SJCRH30 (cell line): ENCODE measurements at places on chromosomes 5 and 9.

- DNase-seq = no peak
These were observed 8.0 kb upstream of the GFI1B start for GRCh38 chr9:132970324-132971062.

GRCh38 chr9:34628656-34629490 is at the start of gene ARID3C:
ARID3C (minus strand) TSS chr9:34629066; CDS start chr9:34628014, 1,052 bp downstream.
- no peak for DNase-seq

- DNase-seq = no peak
These were observed 79.0 kb upstream of the IFNK start for GRCh38 chr9:27445057-27445595.

DNA sequence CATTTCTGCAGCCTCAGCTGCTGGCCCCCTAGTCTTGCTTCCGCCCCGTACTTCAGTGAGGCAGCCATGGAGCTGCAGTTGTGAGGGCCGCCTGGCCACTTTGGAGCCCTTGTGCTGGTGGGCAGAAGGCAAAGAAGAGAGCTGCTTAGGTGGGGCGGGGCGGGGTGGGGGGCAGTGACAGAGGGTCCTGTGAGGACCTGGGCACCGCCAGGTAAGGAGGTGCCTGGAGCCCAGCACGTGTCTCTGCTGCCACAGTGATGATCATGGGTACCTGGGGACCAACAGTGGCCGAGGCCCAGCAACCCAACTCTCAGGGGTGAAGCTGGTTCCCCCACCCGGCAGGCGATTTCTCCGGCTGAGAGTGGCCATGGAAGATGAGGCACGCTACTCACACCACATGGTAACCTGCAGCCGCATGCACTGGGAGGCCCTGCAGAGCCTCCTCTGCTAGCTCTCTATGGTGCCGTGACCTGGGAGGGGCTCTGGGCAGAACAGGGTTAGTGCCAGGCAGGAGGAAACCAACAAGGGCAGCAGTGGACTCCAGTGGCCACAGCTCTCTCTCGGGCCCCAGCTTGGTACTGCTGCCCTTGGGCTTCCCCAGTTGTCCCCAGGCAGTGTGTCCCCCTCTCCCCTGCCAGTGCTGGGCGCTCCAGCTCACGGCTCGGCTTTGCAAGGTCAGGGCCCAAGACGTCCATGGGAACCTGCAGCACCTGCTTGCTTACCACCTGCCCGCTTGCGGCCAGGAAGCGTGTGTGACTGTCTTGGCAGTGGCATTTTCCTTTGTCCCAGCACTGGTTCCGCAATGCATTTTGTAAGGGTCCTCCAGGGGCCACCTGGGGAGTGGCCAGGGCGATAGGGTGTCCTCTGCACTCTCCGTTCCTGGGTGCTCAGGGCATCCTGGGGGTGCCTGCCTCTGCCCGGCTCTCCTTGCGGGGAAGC is 24.0 kb downstream of the NDUFS6 start:
- no peak for DNase-seq

- DNase-seq = no peak
These were observed 73.2 kb downstream of the WDR41 start for GRCh38 chr5:77418601-77419581.

GRCh38 chr9:117434566-117434965 is 19.7 kb upstream of the ASTN2 start:
- peak; percentile 40 for DNase-seq

DNA sequence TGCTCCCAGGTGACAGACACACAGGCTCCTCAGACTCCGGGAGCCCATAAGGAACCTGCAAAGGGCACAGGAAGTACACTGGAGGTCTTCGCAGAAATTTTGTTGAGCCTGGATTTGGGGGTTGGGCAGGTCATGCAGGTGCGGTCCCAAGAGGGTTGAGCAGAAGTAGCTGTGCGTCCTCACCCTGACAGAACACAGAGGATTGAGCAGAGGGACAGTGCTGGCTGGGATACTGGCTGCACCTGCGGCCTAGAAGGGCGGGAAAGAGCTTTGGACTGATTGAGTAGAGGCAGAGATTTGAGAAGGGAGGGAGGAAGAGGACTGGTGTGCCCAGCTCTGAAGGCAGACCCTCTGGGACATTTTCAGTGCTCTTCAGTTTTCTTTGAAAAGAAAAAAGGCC is 65.4 kb downstream of the PTPDC1 start:
- DNase-seq = no peak

DNA sequence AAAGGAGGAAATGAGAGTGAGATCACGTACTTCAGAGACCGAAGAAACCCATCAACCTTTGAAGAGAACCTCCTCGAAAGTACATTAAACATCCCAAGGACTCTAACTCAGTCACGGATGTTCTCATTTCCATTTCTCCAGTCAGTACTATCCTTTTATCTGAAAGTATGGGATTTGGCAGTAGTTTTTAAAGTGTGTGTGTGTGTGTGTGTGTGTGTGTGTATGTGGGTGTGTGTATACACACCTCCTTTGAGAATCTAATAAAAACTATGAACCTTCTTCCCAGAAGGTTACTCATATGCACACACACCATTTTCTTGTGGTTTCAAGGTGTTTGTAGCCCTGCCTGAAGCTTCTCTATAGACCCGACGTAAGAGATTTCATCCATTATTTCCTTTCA is 53.9 kb downstream of the PRDM6 start:
- no peak for DNase-seq

- DNase-seq = no peak
These were observed 26.3 kb downstream of the PCDHGC5 start for GRCh38 chr5:141515141-141515540.

GRCh38 chr9:134659688-134660131 is 18.1 kb downstream of the COL5A1 start:
- DNase-seq = no peak

DNA sequence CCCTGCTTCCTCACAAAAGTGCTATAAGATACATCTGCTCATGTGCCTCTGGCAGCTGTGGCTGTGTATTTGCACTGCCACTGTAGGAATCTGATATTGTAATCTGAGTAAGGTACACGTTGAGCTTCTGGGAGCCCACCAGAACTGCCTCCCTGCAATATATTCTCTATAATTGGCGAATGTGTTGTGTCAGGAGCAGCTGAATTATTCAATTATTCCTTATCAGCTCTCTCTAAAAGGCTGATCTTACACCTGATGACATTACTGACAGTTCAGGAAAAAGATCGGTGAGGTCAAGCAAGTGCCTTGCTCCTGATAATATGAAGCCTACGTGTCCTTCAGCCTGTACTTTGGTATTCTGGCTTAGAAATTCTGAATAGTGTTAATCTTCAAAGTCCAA is 1015.0 kb downstream of the CDH9 start:
- no peak for DNase-seq

DNA sequence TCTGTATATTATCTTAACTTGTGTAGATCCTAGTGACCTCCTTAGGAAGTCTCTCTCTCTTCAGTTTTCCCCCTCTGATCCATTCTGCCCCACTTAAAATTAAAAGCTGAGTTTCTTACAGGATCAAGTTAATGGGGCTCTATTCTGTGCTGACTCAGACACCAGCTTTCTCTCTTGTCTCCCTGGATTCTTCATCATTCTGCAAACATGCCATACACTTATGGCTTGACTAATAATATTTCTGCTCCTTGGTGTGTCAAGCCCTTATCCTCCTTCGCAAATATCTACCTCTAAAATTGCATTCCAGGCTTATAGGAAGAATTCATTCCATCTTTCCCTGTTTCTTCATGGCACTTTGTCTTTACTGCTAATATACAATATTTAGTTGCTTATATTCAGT is 18.1 kb downstream of the LRRC70 start:
- DNase-seq = no peak

DNA sequence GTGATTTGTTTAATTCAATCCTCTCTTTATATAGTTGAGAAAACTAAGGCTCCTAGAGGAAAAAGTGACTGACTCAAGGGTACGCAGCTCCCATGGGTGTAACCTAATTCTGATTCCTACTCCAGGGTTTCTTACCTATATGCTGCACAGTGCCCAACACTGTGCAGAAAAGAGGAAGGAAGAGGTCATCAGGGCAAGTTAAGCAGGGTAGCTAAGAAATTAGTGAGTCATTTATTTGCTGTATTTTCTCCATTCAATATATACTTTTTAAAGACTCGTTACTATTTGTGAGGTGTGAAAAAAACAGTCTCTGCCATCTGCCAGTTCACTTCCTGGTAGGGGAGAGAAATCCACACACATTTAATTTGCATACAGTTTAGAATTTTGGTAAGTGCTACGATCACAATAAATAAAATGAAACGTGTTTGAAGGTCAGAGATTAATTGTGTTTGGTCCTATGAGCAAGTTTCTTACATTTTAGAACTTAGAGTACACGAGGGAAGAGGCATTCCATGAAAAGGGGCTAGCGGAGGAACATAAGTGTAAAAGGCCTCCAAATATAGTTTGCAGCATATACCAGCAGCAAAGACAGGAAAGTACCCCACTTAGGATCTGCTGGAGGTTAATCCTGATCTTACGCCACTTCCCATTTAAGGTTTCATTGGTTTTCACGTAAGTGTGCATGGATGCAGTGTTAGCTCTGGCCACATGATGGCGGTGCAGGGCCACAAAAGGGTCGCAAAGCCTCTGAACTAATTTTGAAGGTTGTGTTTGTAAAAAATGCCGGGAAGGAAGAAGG is 59.9 kb upstream of the TLR4 start:
- DNase-seq = peak; percentile 74

DNA sequence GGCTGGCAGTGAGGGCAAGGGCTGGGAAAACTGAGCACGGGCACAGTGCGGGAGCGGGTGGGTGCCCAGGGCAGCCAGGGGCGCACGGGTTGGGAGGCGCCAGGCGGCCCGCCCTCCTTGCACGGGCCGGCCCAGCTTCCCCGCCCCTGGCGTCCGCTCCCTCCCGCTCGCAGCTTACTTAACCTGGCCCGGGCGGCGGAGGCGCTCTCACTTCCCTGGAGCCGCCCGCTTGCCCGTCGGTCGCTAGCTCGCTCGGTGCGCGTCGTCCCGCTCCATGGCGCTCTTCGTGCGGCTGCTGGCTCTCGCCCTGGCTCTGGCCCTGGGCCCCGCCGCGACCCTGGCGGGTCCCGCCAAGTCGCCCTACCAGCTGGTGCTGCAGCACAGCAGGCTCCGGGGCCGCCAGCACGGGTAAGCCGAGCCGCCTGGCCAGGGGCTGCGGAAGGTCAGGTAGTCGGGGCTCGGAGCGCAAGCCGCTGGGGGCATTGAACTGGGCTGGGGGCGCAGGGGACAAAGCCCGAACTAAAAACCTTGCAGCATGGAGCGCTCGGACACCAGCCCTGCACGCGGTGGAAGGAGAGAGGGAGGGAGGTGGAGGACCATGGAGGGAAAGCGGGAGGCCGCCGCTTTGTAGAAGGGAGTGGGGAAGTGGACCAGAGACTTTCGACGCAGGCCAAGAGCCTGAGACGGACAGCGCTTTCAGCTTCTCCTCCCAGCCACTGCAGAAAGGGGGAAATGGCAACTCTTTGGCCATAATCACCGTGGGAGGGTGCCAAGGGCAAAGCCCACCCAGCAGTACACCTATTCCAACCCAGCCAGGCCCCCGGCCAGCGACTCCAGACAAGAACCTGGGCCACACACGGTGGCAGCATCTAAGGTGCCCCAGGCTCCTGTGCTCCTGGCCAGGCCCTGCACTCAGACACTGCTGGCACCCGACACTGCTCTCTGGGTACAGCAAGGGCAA is at the start of gene TGFBI:
TGFBI (plus strand) TSS at position 207 of the 961 bp plus-strand sequence; CDS start at position 275, 68 bp downstream.
- DNase-seq = no peak

DNA sequence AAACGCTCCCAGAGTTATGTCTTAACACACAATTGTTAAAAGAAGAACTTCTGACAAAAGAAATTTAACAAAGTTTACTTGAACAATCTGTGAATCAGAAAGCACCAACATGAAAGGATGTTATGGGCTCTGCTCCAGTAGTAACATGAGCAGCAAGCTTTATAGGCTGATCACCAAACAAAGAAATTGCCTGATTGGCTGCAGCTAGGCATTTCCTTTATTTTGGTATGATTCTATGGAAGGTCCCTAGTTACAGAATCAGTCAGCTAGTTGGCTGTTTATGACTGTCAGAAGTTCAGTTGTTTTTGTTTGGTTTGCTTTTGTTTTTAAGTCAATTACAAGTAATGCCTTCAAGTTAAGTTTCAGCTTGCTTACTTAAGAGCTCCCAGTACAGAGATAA is 102.4 kb upstream of the SMC2 start:
- no peak for DNase-seq

DNA sequence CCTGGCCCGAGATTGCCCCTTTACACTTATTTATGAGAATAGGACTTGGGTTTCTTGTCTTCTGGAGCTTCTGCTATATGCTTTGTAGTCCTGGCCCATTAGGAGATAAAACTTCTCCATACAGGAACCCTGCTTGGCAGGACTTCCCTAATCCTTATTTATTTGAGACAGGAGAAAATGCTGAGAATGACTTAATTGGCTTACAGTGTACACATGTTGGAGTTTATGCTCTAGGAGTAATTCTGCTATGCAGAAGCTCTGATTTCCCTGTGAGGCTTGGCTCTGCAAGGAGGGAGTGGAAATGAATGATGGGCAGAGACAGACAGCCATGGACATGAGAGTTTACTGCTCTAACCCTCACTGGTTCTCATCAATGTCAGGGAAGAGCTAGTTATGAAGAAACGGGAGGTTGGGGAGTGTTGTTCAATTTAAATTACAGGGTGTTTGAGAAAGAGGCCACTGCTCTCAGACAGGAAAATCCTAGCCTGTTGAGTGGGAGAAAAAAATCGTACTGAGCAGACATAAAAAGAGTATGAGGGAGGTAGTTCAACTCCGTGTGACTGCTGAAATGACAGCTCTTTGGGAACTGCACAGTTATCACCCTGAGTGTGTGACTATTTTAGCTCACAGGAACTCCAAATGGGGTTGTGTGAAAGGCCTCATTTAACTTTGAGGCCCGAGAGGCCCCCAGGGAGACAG is 37.5 kb downstream of the ACTBL2 start:
- no peak for DNase-seq
